Adrenal gland (tissue), 19 donors: ENCODE measurements at places on chromosomes 5 and 9. TPM values are rescaled to one million over a fixed set of nuclear protein-coding genes. Genes with fewer than 3 reads are reported as not detected.

GPX3 gene
- polyA plus RNA-seq = 1,619 TPM

PCDHGC4 gene
- polyA plus RNA-seq = 1.0 TPM

ENTREP1 gene
- polyA plus RNA-seq = 4.1 TPM

DNA sequence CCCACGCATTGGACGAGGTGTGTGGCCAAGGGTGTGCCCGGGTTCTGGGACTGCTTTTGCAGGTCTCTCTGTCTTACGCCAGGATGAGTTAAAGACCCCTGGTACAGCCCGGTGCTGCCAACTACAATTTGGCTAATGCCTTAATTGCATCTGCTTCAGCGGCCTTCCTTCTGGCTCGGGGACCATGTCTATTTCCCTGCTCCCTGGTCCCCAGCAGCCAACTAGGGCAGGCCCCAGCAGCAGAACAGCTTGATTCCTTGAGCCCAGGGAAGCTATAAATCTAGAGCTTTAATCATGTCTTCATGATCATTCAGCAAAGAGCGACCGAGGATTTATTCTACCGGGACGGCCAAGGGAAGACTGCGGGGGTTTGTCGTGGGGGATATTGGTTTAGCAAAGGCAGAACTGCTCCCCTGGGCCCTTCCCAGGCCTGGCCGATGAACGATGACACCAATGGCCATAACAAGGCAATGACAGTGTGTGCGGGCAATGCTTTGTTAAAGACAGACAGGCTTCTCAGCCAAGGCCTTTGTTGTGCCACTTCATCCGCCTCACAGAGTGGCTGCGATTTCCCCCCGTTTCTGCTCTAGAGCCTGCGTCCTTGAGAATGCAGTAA is 51.4 kb downstream of the CFAP77 start:
- no peak overlapping the region for H3K4me3 ChIP-seq
- H3K4me1 ChIP-seq = no peaks in the 10 kb centered on the region
- no peaks in the 10 kb centered on the region for H3K36me3 ChIP-seq
- H3K27me3 ChIP-seq = peaks cover 9% of the 10 kb centered on the region

GRCh38 chr5:135386886-135387628 is 12.0 kb downstream of the MACROH2A1 start:
- peaks cover 39% of the 10 kb centered on the region for H3K4me1 ChIP-seq
- no peak for DNase-seq
- H3K27me3 ChIP-seq = no peaks in the 10 kb centered on the region
- no peak overlapping the region for H3K4me3 ChIP-seq
